ENCODE measurements at places on chromosomes 16 and 17.

DNA sequence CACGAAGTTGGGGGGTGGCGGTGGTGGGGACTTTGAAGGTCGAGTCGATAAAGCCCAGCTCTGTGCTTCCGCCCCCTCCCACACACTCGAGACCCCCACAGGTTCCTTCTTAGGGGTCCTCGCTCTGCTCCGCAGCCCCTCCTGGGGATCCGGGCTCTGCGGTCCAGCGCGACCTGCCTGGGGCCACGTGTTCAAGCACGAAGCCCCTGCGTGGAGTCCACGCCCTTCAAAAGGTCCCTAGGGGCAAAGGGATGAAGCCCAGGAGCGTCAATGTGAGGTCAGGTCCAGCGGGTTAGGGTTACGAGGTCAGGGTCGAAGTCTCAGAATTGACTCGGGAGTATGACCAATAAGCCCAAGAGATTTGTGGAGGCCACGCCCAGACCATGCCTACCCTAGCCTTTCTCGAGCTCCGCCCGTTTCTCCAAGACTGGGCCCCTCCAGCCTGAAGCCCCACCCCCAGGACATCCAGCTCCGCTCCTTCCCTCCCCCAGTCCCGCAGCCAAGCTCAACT lies 786 bp upstream of the CACNA1G start:
- no peak for DNase-seq

DNA sequence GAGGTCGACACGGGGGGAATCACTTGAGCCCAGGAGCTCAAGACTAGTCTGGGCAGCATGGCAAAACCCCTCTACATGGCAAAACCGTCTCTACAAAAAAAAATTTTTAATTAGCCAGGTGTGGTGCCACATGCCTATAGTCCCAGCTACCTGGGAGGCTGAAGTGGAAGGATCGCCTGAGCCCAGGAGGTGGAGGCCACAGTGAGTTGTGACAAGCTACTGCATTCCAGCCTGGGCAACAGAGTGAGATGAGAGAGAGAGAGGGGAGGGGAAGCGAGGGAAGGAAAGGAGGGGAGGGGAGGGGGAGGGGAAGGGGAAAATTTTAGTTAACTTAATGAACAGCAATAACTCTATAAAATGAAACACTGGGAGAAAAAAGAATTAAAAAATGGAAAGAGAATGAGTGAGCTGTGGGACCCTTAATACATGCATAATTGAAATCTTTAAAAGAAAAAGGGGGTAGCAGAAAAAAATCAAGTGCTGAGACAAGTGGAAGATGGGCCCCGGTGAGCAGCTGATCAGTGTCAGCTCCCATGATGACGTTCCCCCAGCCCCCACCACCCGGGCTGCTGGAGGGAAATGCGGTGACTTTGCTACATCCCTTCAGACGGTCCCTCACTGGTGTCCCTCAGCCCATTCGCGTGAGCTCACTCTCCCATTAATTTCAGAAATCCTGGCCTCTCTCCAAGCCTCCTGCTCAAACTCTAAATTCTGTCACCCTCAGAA lies 2.7 kb downstream of the ASGR2 start:
- no peak for DNase-seq

DNA sequence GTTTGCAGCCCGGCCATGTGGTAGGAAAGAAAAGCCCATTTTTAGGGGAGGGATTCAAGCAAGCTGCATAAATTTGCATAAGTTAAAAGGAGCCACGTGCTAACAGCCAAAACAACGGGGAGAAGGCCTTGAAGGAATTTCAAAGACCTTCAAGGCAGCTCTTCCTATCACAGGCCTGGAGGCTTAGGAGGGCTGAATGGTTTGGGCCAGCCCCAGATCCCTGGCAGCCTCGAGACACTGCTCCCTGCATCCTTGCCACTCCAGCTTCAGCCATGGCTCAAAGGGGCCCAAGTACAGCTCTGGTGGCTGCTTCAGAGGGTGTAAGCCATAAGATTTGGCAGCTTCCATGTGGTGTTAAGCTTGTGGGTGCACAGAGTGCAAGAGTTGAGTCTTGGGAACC lies 22.6 kb downstream of the PRDM7 start:
- DNase-seq = no peak

- DNase-seq = no peak
These were observed 2.2 kb upstream of the NUTF2 start for GRCh38 chr16:67844497-67844896.

- no peak for DNase-seq
These were observed 56.6 kb upstream of the RBBP6 start for GRCh38 chr16:24482681-24483202.

- no peak for DNase-seq
These were observed 30.4 kb upstream of the ZC3H18 start for GRCh38 chr16:88539652-88540345.

GRCh38 chr17:43768382-43768781 lies 9.8 kb upstream of the SOST start:
- DNase-seq = no peak

- no peak for DNase-seq
These were observed 5.3 kb upstream of the RNASEK start for GRCh38 chr17:7007143-7007542.

DNA sequence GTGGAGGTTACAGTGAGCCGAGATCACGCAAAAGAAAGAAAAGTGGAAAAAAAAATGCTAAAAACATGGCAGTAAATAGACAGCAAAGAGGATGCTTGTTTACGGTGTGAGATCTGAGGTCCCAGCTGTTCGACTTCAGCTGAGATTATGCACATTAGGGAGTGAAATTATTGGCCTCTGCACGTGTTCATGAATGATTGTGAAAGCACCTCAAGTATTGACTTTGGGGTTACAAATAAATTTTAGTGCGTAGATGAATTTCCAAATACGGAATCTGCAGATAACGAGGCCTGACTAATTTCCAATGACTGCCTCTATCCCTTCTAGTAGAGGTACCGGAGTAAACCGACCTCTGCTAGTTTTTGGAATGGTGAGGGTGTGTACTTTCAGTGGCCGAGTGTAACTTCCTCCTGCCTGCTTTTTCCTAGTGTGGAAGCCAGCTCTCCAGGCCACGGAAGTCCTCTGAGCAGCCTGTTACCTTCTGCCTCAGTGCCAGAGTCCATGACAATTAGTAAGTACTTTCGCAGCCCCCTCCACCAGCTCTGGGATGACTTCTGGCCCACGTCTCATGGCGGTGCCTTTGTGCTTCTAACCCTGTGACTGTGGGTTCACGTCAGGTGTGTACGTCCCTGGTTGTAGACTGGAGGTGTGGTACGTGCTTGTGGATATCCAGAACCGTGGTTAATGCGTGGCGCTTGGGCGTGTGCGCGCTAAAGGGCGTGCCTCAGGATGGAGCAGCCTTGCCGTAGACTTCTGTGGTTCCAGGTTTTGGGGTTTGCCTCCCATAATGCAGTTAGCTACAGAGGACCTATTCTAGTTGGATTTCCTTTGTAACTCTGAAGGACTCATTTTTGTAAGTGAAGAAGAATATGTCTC lies 102.1 kb downstream of the SNX29 start:
- DNase-seq = peak; percentile 22

DNA sequence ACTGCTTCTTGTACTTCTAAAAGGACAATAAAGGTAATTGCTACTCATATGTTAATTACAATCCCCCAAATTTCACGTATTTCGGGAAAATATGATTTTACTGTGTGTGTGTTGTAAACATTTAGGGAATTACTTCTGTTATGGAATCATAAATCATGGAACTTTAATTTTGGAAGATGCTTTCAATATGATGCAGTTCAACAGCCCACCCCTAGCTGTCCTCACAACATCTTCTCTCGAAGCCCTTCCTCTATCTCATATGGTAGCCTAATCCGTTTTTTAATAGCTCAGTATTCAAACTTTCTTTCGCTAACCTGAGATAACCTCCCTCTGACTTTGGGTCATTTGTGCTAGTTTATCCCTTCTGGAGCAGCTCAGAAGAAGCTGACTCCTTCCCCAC lies 78.4 kb downstream of the ANKFN1 start:
- DNase-seq = no peak

GRCh38 chr16:71707199-71707598 lies 17.3 kb downstream of the PHLPP2 start:
- DNase-seq = no peak

DNA sequence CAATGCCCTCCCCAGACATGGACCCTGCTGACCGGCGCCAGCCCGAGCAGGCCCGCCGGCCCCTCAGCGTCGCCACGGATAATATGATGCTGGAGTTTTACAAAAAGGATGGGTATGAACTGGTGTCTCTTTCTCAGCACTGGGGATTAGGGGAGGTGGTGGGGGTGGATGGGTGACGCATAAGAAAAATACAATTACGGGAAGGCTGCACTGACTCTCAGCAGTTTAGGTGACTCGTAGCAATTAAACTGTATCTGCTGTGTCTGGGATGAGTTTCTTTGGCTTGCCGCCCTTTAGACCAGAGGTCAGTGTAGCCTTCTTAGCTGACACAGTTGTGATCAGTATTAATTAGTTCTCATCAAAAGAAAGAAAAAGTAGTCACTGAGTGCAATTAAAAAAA lies 59.0 kb downstream of the ELAC2 start:
- no peak for DNase-seq

DNA sequence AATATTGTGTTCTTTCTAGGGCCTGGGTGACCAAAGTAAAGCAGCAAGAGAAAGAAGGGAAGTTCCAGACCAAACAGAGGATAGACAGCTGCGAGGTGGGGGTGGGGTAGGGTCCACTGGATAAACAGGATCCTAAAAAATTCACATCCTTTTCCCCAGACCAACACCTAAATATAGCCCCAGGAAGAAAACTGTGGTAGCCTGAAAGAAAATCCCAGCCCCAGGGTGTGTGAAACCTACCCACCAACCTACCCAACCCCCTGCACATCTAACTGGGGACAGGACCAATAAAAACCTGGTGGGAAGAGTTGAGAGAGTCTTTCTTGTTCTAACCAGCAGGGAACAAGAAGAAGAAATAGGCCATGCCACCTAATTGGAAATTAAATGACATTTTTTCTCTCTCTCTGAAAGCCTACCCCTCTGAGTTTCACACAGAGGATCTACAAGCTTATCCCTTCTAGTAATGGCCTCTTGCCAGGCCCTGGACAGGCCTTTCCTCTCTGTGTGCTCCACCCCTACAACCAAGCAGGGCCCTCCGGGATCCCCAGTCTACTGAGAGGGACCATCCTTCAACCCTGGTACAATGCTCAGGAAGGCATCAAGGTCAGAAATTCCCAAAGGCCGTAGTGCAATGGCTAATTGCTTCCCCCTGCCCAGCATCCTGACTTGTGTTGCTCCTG lies 12.0 kb downstream of the MYO18A start:
- DNase-seq = no peak

- peak; percentile 58 for DNase-seq
These were observed 6.0 kb downstream of the SCN4A start for GRCh38 chr17:63966646-63967264.

DNA sequence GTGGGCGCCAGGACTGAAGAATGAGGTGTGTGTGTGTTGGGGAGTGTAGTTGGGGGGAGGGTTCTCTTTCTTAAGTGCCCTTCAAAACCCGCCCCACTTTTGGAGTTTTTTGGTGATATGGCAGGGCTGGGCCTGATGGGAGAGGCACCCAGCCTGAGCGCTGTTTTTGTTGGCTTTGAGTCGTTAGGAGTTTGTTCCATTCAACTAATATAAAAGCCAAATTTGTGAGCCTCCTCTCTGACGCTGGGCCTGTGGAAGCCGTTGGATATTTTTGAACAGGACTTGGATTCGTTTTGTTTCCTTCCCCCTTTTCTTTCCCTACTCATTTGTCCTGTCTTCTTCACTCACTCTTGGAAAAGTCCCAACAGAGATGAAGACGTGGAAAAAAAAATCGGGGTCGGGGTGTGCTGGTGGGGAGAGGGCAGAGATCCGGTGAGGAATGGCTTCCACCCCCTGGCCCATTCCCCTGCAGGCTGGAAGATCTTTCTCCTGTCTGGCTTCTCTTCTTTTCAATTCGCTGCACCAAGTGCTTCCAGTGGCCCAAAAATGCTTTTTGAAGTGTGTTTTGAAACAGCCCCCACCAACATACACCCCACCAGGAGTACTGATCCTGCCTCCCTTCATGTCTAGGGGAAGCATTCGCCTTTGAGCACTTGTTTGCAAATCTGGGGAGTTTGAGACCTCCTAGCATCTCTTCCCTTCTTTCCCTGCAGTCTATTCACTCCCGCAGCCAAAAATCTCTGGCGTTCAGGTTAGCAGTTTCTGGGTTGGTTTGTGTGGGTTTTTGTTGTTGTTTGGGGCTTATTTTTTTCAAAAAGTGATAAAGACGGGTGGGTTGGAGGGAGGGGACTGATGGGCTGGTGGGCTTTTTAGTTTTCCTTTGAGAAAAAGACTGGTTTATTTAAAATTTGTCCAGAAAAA lies 2.6 kb downstream of the FZD2 start:
- no peak for DNase-seq

GRCh38 chr16:21283521-21284289 lies 5.6 kb upstream of the CRYM start:
- no peak for DNase-seq

DNA sequence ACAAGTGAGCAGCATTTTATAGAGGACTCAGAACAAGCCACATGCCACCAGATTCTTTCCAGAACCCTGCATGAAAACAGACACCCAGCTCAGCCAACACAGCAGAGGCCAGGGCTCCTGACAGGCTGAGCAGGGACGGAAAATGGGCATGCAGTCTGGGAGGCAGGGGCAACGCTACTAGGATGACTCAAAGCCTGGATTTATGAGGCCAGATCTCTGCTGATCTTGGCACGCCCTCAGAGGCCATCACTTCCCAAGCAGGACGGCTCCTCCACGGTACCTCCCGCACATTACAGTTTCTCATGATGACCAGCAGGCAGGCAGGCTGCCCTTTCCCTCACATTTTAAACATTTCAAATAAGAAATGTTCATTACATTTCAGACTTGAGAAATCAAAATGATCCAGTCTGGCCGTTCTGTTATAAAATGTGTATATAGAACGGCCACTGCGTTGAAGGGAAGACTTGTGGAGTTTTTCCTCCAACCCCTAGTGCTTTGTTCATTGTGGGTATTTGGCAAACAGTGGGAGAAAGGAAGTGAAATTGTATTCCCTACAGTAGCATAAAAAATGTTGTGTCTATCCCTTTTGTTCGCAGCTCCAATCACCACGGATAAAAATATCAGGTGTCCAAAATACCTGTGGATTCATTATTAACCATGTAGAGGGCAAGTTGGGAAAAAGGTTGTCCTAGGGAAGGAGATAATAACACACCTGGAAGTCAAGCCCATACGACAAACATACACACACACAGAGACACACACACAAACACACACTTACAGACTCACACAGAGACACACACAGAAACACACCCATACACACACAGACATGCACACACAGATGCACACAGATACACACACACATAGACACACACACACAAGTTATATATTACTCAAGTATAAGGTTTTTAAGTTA lies 64.8 kb upstream of the ADAMTS18 start:
- DNase-seq = no peak

DNA sequence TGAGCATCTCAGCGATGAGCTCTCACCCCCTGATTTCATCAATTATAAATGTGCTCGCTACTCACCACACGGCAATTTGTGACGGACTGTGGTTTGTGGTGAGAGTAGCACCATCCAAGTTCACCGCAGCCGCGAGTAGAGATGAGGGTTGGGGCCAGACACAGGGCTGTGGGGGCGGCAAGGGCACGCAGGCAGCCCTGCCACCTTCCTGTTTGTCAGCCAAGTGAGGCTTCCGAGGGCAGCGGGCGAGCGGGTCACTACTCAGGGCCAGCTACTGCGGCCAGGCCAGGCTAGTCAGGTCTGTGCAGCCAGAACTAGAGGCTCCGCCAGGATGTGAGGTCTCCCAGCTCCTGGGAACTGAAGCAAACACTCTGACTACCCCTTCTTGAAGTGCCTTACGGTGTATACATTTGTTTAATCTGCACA lies 39.6 kb upstream of the MEOX1 start:
- DNase-seq = no peak

GRCh38 chr17:64060331-64060730 lies 39.9 kb upstream of the ICAM2 start:
- DNase-seq = no peak

- DNase-seq = no peak
These were observed 903.9 kb downstream of the CDH11 start for GRCh38 chr16:64217789-64218535.

- no peak for DNase-seq
These were observed 11.6 kb downstream of the GLIS2 start for GRCh38 chr16:4327386-4328045.

Data from stimulated activated naive CD4-positive, alpha-beta T cell (primary cell).